Nephron progenitor cell (in vitro differentiated cells): ENCODE measurements at places on chromosomes 11 and 22.

DNA sequence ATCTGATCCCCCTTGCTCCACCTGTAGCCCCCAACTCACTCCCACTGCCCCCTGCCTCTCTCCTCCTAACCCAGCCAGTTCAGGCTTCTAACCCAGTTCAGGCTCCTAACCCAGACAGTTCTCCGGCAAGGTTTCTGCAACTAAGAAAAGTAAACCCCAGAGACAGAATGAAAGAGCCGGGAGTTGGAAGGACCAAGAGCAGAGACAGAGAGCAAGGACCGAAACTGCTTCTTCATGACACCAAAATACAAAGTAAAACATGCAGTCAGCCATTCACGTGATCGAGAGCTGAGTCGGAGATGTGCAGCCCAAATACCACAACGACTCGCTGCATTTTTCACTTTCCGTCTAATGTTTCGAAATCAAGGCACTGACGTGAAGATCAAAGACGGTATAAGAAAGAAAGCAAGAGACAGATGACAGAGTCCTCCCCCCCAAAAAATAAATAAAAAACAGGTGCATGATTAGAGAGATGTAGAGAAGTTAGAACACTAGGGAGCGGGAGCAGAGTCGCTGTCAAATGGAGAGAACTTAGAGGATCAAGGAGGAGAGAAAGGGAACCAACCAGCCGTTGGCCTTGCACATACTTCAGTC lies 884 bp downstream of the IL10RA start:
- H3K27ac ChIP-seq: no peak overlapping the region
- H3K4me1 ChIP-seq: peaks cover 20% of the 10 kb centered on the region
- no peaks in the 10 kb centered on the region for H3K36me3 ChIP-seq
- H3K4me3 ChIP-seq: peak overlapping the region; percentile 75
- no peak for DNase-seq
- H3K27me3 ChIP-seq: peaks cover 75% of the 10 kb centered on the region

GRCh38 chr11:1748636-1749394 lies 1.6 kb downstream of the IFITM10 start:
- DNase-seq: peak; percentile 58
- peaks cover 25% of the 10 kb centered on the region for H3K4me1 ChIP-seq
- no peak overlapping the region for H3K27ac ChIP-seq
- H3K36me3 ChIP-seq: no peaks in the 10 kb centered on the region

DNA sequence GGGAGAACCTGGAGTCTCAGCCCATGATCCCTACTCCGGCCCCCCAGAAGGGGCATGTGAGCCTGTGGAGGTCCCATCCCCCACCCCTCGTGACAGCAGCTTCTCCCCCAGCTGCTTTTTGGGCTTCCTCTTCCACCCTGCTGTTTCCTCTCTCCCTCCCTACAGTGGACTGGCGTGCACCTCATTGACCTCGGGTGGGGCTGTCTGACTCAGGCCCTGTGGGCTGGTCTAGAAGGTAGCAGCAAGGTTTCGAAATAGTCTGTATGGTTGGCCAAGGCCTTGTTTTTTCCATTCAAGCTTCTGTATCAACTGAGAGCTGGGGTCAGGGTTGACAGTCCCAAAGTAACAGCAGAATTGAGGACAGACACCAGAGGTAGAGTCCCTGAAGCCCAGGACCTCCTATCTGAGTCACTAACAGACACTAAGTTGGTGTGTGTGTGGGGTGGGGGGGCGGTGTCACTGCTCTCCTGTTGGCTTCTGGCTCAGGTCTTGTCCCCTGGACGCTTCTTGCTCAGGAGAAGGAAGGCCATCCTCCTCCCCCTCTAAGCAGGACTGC lies 7.7 kb downstream of the SLC37A2 start:
- H3K4me3 ChIP-seq: peak overlapping the region; percentile 20
- no peak overlapping the region for H3K27ac ChIP-seq
- peaks cover 20% of the 10 kb centered on the region for H3K27me3 ChIP-seq
- DNase-seq: no peak

DNA sequence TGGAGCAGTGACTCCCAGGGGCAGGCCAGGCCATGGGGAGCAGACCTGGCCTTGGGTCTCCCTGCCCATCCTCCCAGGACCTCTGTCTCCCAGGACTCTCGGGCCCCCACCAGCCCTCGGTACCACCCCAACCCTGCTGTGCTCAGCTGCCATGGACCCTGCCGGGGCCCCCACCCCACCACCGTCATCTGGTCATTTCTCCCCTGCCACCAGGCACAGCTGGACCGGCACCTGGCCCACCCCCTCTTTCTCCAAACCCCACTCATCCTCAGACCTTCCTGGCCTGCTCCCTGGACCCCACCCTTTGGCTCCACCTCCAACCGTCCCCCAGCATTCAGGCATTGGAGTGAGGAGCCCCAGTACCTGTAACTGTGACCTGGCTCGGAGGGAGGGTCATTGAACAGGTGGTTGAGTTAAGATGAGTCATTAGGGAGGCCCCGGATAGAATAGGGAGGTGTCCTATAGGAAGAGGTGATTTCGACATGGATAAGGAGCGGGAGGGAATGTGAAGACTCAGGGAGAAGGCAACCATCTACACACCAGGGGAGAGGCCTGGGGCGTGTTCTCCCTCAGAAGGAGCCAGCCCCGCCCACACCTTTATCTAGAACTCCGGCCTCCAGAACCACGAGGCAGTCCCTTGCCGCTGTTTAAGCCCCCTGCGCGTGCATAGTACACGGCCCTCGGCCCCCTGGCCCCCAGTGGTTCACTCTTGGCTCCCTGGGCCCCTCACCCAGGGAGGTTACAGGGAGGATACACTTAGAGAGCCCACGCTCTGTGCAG lies 1395.9 kb downstream of the BRD1 start:
- no peaks in the 10 kb centered on the region for H3K36me3 ChIP-seq
- H3K4me3 ChIP-seq: no peak overlapping the region
- peaks cover 11% of the 10 kb centered on the region for H3K27me3 ChIP-seq
- H3K4me1 ChIP-seq: no peaks in the 10 kb centered on the region
- no peak for DNase-seq

DNA sequence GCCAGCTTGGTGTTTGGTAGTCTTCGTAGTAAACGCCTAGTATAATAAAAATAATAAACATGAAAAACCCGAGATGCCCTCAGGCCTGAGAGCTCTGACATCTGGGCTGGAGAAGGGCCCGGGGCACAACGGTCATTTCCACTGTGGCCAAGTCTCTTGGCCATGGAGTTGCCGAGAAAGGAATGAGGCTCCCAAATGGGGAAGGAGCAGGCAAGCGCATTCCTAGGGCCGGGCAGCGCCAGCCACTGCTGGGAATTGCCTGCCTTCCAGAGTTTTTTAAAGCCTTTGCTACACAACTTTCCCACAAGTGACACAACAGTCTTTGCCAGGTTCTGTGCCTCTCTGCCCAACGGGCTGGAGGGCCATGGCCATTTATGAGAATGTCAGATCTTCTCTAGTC lies 103.4 kb downstream of the NAV2 start:
- H3K36me3 ChIP-seq: no peaks in the 10 kb centered on the region
- peaks cover 65% of the 10 kb centered on the region for H3K4me1 ChIP-seq
- no peak for DNase-seq
- H3K27me3 ChIP-seq: peaks cover 12% of the 10 kb centered on the region
- H3K4me3 ChIP-seq: no peak overlapping the region

DNA sequence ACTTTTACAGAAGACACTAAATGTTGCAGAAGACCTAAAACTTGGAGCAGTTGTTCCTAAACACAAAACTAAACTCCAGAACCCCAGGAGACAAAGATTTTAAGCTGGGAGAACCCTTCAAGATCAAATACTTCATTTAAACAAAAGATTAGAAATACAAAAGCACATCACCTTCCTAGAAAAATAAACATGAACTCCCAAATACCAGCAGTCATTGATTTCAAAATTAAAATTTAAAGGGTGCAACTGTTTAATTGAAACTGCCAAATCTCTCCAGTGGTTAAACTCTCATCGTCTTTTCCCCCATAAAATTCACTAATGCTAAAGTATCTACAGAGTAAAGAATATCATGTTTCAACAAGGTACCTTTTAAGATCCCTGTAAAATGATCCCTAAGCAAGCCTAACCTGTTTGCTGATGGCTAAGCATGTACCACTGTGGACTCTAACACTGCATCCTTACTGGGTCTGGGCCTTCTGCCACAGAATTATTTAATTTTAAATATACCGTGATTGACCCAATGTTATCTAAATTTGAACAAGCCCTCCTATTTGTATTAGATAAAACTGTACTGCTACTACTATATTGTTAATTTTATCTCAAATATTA lies 53.7 kb upstream of the CCDC34 start:
- no peak for DNase-seq
- H3K4me3 ChIP-seq: peak overlapping the region; percentile 4
- peaks cover 15% of the 10 kb centered on the region for H3K36me3 ChIP-seq
- no peaks in the 10 kb centered on the region for H3K27me3 ChIP-seq

DNA sequence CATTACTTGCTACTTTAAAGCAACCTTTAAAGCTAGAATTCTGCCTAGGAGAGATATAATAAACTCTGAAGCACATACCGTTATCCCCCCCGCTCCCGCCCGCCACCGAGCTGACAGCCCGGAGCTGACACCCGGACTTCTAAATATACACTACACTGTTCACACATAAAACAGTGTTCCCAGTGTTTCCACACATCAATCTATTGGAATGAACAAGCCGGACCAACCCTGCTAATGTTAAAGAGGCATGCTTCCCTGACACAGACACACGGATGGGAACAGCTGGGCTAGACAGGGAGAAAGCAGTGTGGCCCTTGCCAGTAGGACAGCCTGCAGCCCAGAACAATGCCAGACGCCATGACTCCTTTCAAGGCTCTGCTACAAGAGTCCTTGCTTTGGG lies 108.4 kb upstream of the CSNK2A3 start:
- no peaks in the 10 kb centered on the region for H3K27me3 ChIP-seq
- DNase-seq: no peak
- H3K4me1 ChIP-seq: peaks cover 66% of the 10 kb centered on the region
- peak overlapping the region; percentile 39 for H3K27ac ChIP-seq
- no peak overlapping the region for H3K4me3 ChIP-seq

- no peaks in the 10 kb centered on the region for H3K4me1 ChIP-seq
- no peak for DNase-seq
- no peaks in the 10 kb centered on the region for H3K27me3 ChIP-seq
- no peak overlapping the region for H3K27ac ChIP-seq
- H3K4me3 ChIP-seq: no peak overlapping the region
Observed at GRCh38 chr22:16972311-16972710, 35.7 kb downstream of the GAB4 start.

DNA sequence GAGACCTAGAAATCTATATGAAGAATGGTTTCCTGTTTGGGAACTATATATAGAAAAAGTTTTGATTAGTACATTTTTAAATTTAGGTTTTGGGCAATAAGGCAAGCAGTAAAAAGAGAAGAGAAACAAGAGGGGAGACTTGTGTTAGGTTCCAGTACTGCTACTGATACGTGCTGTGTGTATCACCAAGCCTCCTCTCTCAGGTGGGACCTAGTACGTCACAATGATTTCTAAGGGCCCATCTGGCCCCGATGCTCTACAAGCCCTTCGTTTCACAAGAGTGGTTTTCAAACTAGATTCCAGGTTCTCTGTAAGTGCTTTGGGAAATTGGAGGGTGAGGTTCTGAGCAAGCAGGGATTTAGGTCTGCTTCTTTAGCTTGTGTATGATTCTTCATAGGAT lies 39.2 kb downstream of the USP35 start:
- H3K4me3 ChIP-seq: no peak overlapping the region
- H3K27ac ChIP-seq: no peak overlapping the region
- H3K36me3 ChIP-seq: peaks cover 15% of the 10 kb centered on the region
- H3K4me1 ChIP-seq: peaks cover 9% of the 10 kb centered on the region

DNA sequence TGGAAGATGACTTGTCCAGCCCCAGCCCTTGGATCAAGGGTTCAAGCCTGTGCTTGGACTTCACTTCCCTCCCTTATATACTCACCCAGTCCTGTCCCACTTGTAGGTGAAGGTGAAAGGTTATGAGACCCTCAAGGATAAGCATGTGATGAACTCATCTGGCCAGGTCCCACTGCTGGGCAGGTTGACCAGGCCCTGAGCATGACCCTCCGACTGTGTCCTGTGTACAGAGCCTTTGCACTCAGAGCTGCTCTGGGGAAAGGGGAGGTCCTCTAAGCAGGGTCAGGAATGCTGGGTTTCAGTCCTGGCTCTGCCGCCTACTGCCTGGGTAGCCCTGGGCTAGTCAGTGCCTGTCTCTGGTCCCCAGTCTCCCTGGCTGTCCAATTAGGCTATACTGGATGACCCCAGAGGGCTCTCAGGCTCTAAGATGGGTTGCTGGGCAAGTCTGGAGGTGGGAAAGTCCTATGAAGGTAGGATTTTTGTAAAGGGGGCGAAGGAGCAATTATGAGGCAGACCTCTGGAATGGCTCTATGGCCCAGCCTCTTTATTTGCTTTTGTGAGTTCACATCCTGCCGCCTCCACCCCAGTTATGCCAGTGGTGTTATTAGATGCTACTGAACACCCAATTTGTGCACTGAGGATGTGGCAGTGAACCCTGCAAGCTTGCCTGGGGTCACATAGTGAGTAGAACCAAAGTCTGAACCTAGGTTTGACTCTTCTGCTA lies 14.1 kb downstream of the DGAT2 start:
- H3K4me3 ChIP-seq: no peak overlapping the region
- H3K4me1 ChIP-seq: no peaks in the 10 kb centered on the region
- no peak for DNase-seq
- peaks cover 3% of the 10 kb centered on the region for H3K27me3 ChIP-seq
- H3K27ac ChIP-seq: no peak overlapping the region
